ENCODE measurements at places on chromosomes 12 and 14.

GRCh38 chr12:74964390-74964789, 245.2 kb downstream of the KCNC2 start:
- DNase-seq: no peak

- DNase-seq: no peak
These were observed 8.3 kb upstream of the GNS start for GRCh38 chr12:64767495-64767894.

DNA sequence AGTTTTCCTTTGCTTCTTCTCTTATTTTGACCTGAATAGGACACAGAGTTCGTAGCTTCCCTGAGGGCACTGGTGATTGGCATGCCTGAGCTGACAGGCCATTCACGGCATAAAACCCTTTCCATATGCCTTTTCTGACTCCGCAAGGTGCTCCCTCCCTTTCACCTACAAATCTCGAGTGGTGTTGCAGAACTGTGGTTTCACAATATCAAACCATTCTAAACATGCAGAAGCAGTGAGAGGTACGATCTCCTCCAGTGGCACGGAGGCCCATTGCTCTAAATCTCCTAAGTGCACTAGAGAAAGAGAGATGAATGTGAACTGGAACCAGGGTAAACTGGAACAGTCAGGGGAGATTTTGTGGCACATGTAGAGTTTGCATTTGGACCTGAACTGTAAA, 23.9 kb downstream of the CLSTN3 start:
- no peak for DNase-seq

GRCh38 chr12:1656902-1657301, 27.9 kb downstream of the WNT5B start:
- no peak for DNase-seq

DNA sequence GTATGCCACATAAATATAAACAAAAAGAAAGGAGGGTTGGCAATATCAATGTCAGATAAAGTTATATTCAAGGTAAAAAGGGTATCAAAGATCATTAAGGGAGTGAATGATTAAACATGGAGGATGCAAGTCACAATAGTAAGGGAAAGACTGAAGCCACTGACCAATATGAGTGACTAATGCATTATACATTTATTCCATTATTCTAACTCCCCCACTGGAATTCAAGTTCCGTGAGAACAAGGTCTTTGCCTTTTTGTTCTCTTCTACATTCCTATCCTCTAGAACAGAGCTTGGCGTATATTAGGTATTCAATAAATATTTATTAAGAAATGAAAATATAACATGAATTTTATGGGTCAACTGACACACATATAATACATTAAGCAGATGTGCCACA, 30.7 kb downstream of the MAP4K5 start:
- no peak for DNase-seq

GRCh38 chr14:79740066-79740601, 471.2 kb downstream of the DIO2 start:
- DNase-seq: no peak

Measured in activated CD4-positive, alpha-beta T cell treated with anti-CD3 and anti-CD28 coated beads, Interleukin-2, Interleukin-6, amounts not matched to agents 100 ng/mL and 50 ng/mL, durations not matched to agents 16 hours and 8 hours (primary cell).